ENCODE measurements at places on chromosomes 2 and 18.

DNA sequence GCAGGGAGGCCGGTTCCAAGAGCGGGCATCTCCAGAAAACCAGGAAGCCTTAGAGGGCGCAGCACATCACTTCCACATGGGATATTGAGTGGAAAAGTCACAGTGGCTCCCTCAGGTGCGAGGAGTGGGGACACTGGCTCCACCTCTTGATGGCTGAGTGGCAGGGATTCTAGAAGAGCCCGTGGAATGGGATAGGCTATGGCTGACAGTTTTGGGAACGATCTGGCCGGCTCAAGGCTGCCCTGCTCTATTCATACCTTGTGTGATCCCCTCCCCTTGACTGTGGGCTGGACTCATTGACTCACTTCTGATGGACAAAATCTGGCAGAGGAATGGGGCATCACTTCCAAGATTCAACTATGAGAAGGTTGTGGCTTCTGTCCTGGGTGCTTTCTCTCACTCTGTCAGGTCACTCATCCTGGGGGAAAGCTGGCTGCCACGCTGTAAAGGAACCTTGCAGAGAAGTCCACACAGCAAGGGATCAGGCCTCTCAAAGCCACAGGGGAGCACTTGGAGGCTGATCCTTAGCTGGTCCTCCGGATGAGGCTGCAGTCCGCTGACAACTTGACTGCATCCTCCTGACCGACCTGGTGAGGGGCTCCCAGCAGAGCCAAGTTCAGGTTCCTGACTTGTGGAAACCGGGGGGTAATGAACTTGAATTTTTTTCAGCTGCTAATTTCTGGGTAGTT, 46.7 kb upstream of the HS6ST1 start:
- DNase-seq: no peak

DNA sequence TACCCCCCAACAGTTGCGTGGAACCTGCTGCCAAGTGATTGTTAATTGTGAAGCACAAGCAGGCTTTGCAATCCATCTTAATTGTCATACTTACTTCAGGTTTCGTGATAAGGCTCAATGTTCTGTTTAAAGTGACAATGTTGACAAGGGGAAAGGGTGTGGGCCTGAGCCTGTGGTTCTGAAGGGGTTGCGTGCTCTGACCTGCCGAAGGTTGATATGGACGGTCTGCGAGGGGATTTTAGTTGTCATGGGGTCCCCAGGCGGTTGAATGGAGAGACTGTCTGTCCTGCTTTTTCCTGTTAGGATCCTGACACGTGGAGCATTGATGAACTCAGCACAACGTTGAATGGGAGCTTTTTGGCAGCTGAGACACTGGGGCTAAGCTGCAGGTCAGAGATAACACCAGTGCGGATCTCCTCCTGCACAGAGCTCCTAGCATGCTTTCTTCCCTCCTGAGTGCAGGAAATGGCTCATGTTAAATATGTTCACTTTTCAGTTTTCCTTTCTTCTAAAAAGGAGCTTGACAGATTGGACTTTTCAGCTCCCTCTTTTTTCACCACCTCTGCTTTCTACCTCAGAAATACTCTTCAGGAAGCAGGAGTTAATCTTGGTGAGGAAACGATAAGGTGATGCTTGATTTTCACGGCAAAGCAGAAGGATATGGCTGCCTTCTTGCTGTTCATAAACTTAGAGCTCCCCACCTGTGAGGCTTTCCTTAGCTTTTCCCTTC, 62.9 kb upstream of the ZEB2 start:
- DNase-seq: no peak

DNA sequence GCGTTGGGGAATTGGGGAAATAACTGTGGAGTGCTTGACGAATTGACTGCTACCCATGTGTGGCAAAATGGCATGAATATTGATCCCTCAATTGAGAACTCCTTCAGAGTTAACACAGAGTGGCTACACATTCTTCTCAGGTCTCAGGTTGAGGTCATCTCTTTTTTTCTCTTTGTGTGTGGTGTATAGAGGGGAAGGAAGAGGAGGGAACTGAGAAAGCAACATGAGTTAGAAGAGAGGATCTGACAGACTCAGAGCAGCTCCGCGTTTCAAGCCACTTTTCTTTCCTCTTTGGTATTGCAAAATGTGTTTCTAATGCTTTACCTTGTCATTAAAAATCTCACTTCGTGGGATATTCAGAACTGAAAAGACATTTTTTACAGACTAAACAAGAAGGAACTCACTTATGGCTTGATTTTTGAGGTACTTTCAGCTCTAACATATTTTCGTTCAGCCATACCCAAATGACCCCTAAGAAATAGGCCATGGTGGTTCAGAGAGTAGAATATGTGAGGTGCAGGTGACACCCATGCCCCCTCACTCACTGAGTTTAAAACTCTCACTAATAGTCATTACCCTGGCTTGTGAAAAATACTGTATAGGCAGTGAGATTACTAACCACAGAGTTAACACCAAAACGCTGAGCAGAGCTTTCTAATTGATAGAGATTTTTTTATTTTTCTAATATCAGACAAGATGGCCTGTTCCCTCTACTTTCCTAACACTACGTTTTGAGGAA, 22.5 kb downstream of the STAT4 start:
- no peak for DNase-seq

DNA sequence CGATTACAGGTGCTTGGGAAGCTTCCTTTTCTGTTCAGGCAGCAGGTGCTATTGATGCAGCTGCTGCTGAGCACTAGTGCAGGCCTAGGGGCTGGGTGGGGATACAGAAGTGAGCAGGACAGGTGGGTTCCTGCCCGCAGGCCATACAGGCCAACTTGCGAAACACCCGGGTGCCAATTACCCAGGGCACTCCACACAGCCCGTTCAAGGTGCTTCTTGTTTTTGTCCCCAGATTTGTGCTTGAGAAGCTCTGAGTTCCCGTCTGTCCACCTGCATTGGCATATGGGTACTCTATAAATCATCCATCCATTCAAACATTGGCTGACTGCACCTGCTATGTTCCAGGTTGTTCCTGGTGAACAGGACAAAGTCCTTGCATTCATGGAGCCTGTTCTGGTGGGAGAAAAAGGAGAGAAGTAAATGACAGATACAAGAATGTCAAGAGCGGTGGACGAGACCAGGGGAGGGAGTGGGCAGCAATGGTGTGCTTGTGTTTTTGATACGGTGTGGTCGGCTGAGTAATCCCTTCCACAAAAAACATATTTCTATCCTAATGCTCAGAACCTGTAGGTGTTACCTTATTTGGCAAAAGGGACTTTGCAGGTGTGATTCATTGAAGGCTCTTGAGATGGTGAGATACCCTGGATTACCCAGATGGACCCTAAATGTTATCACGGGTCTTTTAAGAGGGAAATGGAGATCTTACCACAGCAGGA, 31.4 kb downstream of the SH3BP4 start:
- DNase-seq: no peak

- no peak for DNase-seq
Observed at GRCh38 chr2:159933727-159934049, 128.7 kb downstream of the PLA2R1 start.

GRCh38 chr2:201018636-201019035, 52.8 kb downstream of the HYCC2 start:
- DNase-seq: no peak

GRCh38 chr2:44686561-44686960, 254.9 kb upstream of the SIX3 start:
- peak; percentile 11 for DNase-seq

GRCh38 chr2:120850551-120850950, 114.9 kb downstream of the GLI2 start:
- DNase-seq: no peak

DNA sequence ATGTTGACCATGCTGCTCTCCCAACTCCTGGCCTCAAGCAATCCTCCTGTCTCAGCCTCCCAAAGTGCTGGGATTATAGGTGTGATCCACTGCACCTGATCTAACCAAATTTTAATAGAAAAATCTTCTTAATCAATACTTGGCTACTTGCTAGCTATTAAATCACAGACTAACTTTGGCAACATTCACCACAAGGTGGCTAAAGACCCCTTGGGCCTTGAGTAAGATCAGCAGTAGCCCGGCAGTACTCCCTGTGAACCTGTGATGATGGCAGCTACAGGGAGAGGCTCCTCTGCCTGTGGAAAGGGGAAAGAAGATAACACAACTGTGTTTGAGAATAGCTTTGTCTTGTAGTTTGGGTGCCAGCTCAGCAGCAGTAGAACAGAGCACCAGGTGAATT, 102.9 kb downstream of the SLC39A10 start:
- DNase-seq: no peak

DNA sequence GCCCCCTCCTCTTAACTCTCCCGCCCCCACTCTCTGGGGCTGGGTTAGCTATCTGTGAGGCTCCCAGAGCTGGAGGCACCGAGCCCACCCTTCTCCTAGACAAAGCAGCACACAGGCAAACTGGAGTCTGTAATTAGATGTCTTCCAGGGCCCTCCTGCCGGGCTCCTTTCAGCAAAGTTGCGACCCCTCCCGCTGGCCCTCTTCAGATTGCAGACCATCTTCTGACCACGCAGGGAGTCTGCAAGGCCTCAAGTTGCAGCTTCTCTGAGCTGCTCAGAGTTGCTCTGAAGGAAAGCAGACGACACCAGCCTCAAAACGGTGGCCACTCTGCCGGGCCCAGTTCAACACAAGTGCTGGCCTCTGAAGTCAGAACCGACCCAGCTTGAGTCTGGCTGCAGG, 228.4 kb upstream of the COPS8 start:
- no peak for DNase-seq

- no peak for DNase-seq
Observed at GRCh38 chr18:28158083-28158581, 18.8 kb downstream of the CDH2 start.

- DNase-seq: no peak
Observed at GRCh38 chr2:102033750-102034682, 42.3 kb downstream of the IL1R2 start.

DNA sequence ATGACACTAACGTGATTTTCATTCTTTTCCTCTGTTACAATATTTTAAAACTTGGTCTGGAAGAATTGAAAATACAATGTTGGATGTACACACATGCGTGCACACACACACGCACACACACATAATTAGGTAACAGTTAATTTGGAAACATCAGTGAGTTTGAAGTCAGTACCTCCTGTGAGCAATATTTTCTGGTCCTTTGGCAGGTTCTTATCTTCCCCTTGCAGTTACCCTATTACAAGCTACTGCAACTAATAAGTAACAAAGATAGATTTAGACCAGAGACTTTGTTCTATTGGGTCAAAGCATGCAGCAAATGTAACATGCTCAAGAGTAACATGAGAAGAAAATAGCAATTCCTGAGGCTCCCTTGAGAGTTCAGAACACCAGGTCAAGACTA, 73.3 kb downstream of the ZNF385B start:
- DNase-seq: no peak

DNA sequence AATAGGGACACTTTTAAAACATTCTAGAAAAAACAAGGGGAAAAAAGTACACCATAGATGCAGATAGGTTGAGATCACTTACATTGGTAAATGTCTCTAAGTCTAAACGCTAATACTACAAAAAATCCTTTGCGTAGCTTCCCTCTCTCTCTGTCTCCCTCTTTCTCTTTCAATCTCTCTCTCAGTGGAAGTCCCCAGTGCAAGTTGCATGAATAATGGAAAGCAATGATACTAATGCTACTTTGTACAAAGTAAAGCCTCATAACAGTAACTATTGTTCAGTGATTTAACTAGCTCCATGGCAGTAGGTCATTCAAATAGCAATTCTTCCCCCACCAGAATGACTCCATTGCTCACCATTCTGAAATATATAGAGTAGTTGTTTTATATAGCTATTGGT, 12.8 kb downstream of the MEIS1 start:
- no peak for DNase-seq

DNA sequence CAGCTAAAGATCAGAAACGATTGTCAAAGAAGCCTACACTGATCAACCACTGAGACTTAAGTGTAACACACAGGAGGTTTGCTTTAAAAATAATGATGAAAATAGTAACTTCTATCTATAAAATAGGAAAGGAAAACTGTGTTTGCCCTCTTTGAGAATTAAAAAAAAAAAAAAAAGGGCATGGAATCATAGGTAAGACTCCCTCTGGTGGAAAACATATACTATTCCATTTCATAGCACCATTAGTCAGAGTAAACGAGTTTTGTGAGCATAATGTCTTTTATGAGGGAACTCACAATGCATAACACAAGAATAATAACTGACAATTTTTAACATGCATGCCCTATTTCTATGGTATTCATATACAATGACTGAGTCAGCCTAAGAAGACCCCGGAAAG, 36.3 kb downstream of the SLC35F5 start:
- DNase-seq: no peak

DNA sequence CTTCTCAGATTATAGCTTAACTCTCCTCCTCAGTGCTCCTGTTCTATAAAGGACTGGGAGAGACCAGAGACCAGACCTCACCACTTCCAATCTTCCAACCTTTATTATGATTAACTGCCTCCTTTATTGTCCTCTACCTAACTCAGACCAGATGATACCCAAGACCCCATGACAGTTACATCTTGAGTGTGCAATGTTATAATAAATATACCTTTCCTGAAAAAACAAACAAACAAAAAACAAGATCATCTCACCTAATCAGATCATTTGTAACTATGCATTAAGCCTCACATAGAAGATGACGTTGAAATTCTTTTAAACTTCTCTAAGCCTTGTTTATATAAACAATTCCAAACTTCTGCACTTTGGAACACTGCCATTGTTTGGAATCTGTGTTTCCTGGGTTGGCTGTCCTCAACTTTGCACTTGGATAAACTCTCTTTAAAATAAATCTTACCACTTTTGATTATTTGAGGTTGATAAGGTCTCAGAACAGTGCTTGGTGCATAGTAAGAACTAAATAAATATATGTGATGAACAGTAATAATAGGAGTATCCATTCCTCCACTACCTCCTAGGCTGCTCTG, 342.7 kb downstream of the TDRD15 start:
- no peak for DNase-seq

DNA sequence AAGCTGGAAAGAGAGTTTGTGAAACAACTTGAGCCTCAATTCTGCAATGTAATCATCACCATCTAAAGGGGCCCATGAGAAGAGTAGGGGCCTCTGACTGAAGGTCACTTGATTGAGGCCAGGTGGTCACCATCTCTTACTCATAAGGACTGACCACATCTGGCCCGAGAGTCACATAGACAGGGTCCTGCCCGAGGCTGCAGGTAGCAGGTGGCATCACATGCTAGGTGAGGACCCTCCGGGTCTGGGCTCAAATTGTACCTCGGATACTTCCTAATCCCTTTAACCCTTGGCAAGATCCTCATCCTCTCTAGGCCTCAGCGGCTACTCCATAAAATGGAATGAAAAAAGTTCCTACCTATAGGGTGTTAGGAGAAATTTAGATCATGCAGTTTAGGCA, 16.7 kb downstream of the FHL2 start:
- DNase-seq: no peak

- no peak for DNase-seq
Observed at GRCh38 chr2:216584112-216584511, 49.1 kb upstream of the IGFBP2 start.

- no peak for DNase-seq
Observed at GRCh38 chr2:218727502-218728165, 17.0 kb downstream of the TTLL4 start.
